WTC11 (cell line): ENCODE measurements at places on chromosomes 6 and 20.

DNA sequence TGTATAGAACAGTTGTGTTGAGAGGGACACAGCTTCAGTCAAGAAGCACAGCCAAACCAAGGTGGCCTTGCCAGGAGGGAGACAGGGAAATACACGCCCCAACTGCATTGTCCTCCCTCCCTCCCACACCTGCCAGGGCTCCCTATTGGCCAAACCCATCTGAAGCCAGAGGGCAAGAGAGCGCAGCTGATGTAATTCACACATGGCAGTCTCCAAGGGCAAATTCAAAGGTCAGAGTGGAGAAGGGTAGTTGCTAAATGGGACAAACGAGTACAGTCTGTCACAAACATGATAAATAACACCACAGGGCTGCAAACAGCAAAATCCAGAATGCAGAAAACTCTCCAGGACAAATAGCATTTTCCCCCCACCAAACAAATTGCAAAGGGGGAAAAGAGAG lies 23.2 kb upstream of the PPP1R16B start:
- peak overlapping the region; percentile 34 for H3K27ac ChIP-seq
- H3K4me3 ChIP-seq: no peak overlapping the region
- no peaks in the 10 kb centered on the region for H3K27me3 ChIP-seq
- H3K4me1 ChIP-seq: peaks cover 34% of the 10 kb centered on the region

- H3K4me3 ChIP-seq: no peak overlapping the region
- H3K27me3 ChIP-seq: no peaks in the 10 kb centered on the region
- no peaks in the 10 kb centered on the region for H3K36me3 ChIP-seq
- no peak for DNase-seq
These were observed 229.8 kb downstream of the COL12A1 start for GRCh38 chr6:74976026-74976425.

DNA sequence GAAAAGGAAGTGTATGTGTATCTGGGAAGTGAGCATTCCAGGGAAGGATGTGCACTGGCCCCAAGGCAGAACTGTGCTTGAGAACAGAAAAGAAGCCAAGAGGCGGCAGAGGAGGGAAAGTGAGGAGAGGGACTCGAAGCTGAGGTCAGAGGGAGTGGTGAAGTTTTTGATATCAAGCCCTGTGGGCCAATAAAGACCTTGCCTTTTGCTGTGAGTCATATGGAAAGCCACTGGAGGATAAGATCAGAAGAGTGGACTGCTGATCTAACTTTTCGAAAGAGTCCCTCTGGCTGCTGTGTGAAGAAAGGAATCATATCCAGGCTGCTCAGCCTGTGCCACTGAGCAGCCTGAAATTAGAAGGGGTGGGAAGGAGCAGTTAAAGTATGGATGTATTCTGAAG lies 99.4 kb downstream of the EYA4 start:
- no peaks in the 10 kb centered on the region for H3K27me3 ChIP-seq
- no peak overlapping the region for H3K27ac ChIP-seq
- H3K4me1 ChIP-seq: peaks cover 2% of the 10 kb centered on the region
- H3K36me3 ChIP-seq: no peaks in the 10 kb centered on the region
- no peak overlapping the region for H3K4me3 ChIP-seq
- no peak for DNase-seq

GRCh38 chr6:150008588-150008987 lies 16.7 kb downstream of the RAET1L start:
- H3K4me1 ChIP-seq: peaks cover 11% of the 10 kb centered on the region
- no peak overlapping the region for H3K27ac ChIP-seq
- H3K27me3 ChIP-seq: peaks cover 96% of the 10 kb centered on the region
- no peak overlapping the region for H3K4me3 ChIP-seq

DNA sequence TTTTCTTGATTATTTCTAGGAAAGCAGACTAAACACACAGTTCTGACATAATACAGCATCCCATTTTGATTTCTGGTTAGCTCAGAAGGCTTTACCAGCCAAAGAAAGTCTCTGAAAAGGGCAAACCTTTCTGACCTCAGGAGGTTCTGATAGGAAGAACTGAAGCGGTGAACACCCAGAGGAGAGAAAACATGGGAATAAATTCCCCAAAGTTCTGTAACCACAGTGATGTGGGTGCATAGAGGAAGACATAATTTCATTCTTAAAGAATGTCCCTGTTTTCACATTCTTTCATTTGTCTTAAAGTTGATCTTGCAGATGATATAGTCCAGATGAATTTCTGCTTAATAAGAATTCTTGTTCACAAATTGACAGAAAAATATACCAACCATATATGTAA lies 60.3 kb downstream of the RSPO3 start:
- no peak for DNase-seq
- no peaks in the 10 kb centered on the region for H3K27me3 ChIP-seq
- no peak overlapping the region for H3K27ac ChIP-seq
- H3K36me3 ChIP-seq: no peaks in the 10 kb centered on the region

DNA sequence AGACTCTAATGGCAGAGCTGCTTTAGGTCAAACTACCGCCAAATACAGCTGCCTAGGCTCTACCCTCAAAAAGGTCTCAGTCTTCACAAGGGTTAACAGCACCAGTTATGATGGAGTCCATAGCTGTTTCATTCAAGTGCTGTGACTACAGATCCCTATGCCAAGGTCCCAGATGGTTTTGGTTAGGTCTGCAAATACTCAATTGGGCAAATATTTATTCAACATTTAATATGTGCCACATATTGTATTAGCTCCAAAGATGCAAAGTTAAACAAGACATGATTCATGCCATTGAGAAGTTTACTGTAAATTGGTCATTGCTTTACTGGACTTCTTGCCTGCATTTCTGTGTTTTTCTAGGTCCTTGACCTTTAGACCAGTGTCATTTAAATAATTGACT lies 55.8 kb upstream of the TFAP2D start:
- H3K27ac ChIP-seq: no peak overlapping the region
- no peaks in the 10 kb centered on the region for H3K27me3 ChIP-seq
- no peak for DNase-seq
- H3K4me3 ChIP-seq: no peak overlapping the region

DNA sequence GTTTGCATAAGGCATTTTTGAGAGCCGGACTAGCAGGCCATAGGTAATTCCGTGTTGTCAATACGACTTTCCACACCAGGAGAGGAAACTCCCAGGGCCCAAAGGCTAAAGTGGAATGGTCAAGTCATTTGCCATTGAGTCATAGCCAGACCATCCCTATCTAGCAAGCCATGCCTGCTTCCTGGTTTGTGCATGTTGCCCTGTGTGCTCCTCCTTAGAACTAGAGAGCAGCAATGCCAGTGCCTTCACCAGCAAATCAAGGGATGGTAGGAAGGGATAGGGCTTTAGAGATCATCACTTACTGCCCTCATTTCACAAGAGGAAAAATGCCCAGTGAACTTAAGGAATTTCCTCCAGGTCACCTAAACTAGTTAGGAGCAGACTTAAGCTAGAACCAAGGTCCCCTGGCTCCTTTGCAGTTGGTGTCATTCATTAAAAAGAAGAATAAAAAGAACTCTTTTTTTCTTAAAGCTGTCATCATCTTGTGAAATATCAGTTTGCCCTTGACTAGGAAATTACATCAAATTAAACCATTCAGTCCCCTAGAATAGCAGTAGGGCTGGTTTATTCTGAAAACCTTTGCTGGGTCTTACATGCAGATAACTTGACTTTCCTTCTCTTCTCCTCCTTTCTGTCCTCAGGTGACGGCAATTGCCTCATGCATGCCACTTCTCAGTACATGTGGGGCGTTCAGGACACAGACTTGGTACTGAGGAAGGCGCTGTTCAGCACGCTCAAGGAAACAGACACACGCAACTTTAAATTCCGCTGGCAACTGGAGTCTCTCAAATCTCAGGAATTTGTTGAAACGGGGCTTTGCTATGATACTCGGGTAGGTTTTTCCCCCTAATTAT lies 7.4 kb downstream of the TNFAIP3 start:
- H3K36me3 ChIP-seq: peaks cover 5% of the 10 kb centered on the region; the same call in 1 of the 2 replicates
- no peak overlapping the region for H3K27ac ChIP-seq
- no peak for DNase-seq

DNA sequence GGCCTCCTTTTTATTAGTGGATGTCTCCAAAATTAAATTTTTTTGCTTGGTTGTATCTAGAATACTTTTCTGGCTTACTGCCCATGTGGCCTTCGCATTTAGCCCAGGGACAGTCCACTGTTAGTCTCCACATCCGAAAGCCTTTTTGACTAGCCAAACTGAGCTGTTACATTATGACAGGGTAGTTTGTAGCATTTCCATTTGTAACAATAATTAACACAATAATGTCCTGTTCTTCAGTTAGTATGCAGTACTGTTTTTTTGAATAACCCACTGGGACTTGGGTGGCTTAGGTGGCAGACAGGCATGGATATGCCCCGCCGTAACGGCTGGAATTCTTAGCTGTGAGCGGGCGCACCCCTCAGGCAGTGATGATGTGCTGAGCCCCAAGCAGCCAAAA lies 12.7 kb upstream of the BTN3A2 start:
- peaks cover 31% of the 10 kb centered on the region for H3K4me1 ChIP-seq
- DNase-seq: no peak

GRCh38 chr20:49245921-49246740 lies 26.9 kb downstream of the DDX27 start:
- H3K4me1 ChIP-seq: no peaks in the 10 kb centered on the region
- no peak overlapping the region for H3K4me3 ChIP-seq
- H3K27me3 ChIP-seq: no peaks in the 10 kb centered on the region
- DNase-seq: no peak
- H3K36me3 ChIP-seq: peaks cover 55% of the 10 kb centered on the region

- H3K4me1 ChIP-seq: peaks cover 33% of the 10 kb centered on the region
- no peak overlapping the region; the same call in 1 of the 2 replicates for H3K27ac ChIP-seq
- H3K27me3 ChIP-seq: no peaks in the 10 kb centered on the region; the same call in none of the 2 replicates
- no peak for DNase-seq
- H3K4me3 ChIP-seq: no peak overlapping the region
- H3K36me3 ChIP-seq: peaks cover 28% of the 10 kb centered on the region
These were observed 12.4 kb upstream of the CPNE5 start for GRCh38 chr6:36851626-36852025.

GRCh38 chr6:139679516-139680179 lies 305.2 kb upstream of the CITED2 start:
- H3K4me3 ChIP-seq: no peak overlapping the region
- H3K27ac ChIP-seq: no peak overlapping the region
- DNase-seq: no peak
- H3K27me3 ChIP-seq: no peaks in the 10 kb centered on the region

GRCh38 chr20:12695937-12696336 lies 312.8 kb upstream of the SPTLC3 start:
- no peak overlapping the region for H3K27ac ChIP-seq
- H3K36me3 ChIP-seq: peaks cover 5% of the 10 kb centered on the region
- no peak overlapping the region for H3K4me3 ChIP-seq
- peaks cover 41% of the 10 kb centered on the region for H3K4me1 ChIP-seq

DNA sequence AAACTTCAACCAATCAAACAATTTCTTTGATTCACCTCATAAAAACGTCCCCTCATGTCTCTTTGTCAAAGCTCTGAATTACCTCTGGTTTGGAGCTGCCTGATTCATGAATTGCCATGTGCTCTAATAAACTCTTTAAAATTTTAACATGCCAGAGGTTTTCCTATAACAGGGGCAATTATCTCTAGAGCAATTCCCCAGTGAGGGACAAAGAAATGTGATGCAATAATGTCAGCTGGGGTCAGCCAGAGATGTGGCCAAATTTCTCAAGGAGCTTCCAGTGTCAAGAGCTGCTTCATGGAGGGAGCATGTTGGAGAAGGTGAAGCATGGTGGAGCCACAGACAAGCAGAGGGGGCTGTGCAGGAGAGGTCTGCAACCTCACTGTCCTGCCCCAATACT lies 38.7 kb upstream of the RFPL4B start:
- H3K4me1 ChIP-seq: 0 out of 2 replicates have a peak, but pooled peaks cover 6% of the 10 kb centered on the region
- no peaks in the 10 kb centered on the region for H3K36me3 ChIP-seq
- no peak overlapping the region for H3K27ac ChIP-seq
- H3K27me3 ChIP-seq: no peaks in the 10 kb centered on the region
- no peak for DNase-seq

GRCh38 chr6:55576811-55577210 lies 2.2 kb downstream of the HMGCLL1 start:
- no peak overlapping the region for H3K4me3 ChIP-seq
- H3K4me1 ChIP-seq: peaks cover 12% of the 10 kb centered on the region; the same call in 1 of the 2 replicates
- H3K36me3 ChIP-seq: peaks cover 5% of the 10 kb centered on the region
- no peak overlapping the region for H3K27ac ChIP-seq

DNA sequence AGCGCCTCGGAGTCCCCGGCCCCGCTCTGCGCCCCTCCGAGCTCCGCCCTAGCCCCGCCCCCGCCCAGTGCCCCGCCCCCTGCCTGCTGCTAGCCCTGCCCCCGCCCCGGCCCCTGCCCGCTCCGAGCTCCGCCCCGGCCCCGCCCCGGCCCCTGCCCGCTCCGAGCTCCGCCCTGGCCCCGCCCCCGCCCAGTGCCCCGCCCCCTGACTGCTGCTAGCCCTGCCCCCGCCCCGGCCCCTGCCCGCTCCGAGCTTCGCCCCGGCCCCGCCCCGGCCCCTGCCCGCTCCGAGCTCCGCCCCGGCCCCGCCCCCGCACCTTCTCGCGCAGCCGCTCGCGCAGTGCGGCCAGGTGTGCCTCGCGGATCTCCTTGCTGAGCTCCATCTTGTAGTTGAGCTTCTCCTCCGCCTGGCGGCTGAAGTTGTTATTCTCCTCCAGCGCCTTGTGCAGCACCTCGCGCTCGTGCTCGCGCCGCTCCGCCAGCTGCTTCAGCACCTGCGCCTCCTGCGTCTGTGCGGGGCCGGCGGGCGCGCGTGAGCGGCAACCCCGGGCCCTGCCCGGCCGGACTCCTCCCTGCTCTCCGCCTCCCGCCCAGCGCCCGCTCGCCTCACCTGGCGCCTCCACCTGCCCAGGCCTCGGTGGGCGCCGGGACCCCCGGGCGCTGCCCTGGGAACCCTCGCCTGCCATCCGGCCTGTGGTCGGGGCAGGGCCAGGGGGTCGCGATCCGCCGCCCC lies 11.3 kb downstream of the STMN3 start:
- no peaks in the 10 kb centered on the region for H3K27me3 ChIP-seq
- peaks cover 9% of the 10 kb centered on the region for H3K4me1 ChIP-seq
- H3K4me3 ChIP-seq: peak overlapping the region; percentile 72
- H3K36me3 ChIP-seq: no peaks in the 10 kb centered on the region
- DNase-seq: peak; percentile 97

DNA sequence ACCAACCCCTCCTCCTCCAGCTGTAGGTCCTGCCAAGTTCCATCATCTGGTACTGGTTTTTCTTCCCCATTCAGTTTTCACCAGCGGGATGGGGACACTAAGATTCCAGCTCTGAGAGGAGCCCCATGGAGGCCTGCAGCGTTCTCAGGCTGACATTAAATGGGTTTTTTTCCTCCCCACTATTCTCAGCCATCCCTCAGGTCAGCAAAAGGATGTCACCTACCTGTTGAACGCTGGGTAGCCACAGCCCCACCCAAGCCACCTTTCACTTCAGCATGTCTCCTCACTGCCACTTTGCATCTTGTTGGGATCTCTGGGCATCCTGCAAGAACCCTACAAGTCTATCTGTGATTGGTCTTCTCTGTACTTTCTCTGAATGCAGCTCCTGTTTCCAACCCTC lies 6.8 kb downstream of the KCNK17 start:
- H3K27ac ChIP-seq: no peak overlapping the region
- no peaks in the 10 kb centered on the region for H3K36me3 ChIP-seq
- H3K4me3 ChIP-seq: no peak overlapping the region
- peaks cover 20% of the 10 kb centered on the region for H3K27me3 ChIP-seq
- no peak for DNase-seq

GRCh38 chr6:7697820-7698623 lies 27.9 kb upstream of the BMP6 start:
- DNase-seq: no peak
- no peak overlapping the region for H3K4me3 ChIP-seq
- no peak overlapping the region for H3K27ac ChIP-seq
- no peaks in the 10 kb centered on the region for H3K27me3 ChIP-seq
